NCI-H2081 treated with DMSO at 0.1 percent for 48 hours (cell line): ENCODE measurements at places on chromosomes 2 and 18.

- DNase-seq = no peak
Observed at GRCh38 chr18:2441544-2441943, 129.8 kb downstream of the METTL4 start.

DNA sequence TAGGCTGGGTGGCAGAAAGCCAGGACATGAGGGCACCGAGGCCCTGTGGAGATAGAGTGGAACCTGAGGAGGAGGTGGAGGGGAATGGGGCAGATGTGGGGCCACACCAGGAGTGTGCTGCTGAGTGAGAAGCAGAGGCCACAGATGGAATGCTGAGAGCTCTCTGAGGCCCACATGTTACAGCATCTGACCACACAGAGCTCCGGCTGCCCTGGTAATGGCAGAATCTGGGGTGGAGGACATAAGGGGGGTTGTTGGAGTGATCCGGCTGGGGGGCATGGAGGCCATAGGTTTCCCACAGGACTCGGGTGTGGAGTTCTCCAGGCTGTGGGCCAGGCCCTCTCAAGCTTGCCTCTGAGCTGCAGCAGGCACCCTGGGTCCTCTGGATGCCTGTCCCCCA is 3.8 kb downstream of the MZT2B start:
- no peak for DNase-seq

GRCh38 chr2:238264072-238264460 is 24.2 kb upstream of the HES6 start:
- DNase-seq = no peak

DNA sequence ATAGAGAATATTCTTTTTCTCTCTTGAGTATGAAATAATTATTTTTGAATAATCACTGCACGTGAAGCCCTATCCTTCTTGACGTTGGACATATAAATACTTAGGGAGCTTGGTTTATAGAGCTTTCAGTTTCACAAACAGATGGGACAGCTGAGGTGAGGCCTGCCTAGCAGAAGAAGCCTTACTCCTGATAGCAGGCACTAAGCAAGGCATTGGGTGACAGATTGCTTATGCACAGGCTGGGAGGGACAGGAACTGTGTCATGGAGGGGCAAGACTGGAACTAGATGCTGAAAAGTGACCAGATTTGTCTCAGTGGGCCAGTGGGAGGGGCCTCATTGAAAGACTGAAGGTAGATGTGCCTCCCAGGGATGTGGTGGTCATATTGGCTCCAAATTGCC is 220.8 kb downstream of the NEDD4L start:
- DNase-seq = no peak

DNA sequence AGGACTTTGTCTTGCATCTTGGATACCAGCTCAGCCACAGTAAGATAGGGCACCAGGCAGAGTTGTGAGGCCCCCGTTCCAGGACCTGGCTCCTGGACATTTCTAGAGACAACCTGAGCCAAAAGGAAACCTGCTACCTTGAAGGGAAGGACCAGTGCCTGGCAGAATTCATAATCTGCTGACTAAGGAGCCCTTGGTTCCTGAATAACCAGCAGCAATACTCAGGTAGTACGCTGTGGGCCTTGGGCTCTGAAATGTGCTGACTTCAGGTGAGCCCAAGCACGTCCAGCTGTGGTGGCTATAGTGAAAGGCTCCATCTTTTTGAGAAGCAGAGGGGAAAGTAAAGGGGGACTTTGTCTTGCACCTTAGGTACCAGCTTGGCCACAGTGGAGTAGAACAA is 28.5 kb downstream of the SERPINB11 start:
- DNase-seq = no peak

DNA sequence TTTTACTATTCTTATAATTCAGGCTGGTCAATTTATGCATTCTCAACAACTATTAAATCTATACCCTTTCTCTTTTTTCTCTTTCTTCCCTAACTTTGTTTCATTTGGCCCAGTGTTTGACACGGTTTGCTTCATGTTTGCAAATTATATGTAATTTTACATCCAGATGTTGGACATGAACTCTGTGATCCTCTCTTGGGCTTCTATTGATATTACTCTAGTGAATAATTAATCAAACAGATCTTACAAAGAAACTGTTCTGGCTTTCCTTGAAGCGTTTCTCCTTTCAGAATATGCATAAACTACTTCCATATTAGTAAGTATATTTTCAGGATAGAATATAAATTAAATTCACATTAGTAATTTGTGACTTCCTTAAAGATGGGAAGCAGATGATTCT is 225.1 kb upstream of the TMEFF2 start:
- no peak for DNase-seq

GRCh38 chr2:4140281-4140970 is 437.1 kb downstream of the DCDC2C start:
- DNase-seq = peak; percentile 7

- DNase-seq = no peak
Observed at GRCh38 chr2:159300586-159300985, 14.1 kb upstream of the WDSUB1 start.

- DNase-seq = no peak
Observed at GRCh38 chr2:162934191-162934590, 95.6 kb upstream of the KCNH7 start.

DNA sequence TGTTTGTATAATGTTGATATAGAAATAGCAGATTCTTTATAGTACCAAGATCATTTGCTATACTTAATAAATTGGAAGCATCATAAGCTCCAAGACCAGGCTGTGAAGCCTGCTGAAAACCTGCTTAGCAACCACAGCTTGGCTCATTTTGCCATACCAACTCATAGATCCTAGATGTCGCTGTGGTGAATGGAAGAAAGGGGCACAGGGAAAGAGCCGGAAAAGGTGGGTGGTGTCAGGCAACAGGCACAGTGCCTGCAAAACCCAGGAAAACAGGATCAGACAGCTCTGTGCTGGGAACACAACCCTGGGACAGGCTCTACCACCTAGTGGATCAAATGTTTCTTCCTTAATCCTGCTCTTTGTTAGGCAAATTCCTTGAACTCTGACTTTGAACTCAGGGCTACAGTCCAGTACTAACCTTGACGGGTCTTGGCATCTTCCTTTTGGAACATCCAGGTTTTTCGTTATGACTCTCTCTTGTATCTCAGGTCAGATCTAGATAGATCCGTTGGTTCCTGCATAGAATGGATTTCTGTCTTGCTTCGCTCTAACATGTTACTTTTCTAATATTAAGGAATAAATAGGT is 31.6 kb downstream of the TWSG1 start:
- no peak for DNase-seq

DNA sequence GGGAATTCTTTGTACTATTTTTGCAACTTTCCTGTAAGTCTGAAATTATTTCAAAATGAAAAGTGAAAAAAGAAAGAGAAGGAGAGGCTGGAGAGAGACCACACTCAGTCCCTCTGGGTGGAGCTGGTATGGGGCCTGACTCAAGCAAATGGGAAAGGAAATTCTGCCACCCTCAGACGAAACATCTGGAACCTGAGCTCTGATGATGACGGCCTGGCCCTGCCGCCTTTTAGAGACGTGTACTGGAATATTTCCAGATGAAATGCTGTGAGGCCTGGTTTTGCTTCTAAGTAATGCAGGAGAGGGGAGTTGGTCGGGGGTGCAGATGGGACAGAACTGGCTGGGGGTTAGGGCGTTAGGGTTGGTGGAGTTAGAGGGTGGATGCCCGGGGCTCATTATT is 57.4 kb upstream of the GLI2 start:
- no peak for DNase-seq

- no peak for DNase-seq
Observed at GRCh38 chr2:31317396-31317795, 83.4 kb downstream of the EHD3 start.

- no peak for DNase-seq
Observed at GRCh38 chr2:88450925-88451810, 1.3 kb downstream of the FOXI3 start.

DNA sequence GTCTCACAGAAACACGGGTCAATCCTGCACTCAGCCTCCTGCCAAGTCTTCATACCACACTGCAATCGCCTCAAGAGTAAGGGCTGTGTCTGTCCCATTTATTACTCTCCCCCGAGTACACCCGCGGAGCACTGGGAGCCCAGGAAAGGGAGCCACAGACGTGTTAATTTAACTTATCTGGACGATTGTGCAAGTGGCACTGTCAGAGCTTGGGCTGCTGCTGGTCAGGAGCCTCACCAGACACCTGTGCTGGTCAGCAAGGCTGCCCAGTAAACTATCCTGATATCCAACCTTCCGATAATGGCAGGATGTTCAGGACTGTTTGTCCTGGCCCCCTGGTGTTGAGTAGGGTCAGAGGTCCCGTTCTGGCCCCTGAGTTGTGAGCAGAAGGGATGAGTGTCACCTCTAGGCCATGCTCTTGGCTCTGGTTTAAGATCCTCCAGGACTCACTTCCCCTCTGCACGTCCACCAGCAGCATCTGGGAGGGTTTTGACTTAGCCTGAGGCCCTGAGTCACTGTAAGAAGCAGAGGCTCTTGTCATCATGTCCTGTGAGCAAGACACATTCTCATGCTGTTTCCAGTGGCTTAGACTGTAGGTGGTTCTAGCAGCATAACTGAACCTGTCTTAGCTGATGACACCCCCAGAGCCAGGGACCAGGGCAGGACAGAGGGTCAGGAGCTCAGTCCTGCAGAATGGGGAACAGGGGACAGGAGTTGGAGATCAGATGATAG is 82.5 kb upstream of the ARL4C start:
- no peak for DNase-seq

DNA sequence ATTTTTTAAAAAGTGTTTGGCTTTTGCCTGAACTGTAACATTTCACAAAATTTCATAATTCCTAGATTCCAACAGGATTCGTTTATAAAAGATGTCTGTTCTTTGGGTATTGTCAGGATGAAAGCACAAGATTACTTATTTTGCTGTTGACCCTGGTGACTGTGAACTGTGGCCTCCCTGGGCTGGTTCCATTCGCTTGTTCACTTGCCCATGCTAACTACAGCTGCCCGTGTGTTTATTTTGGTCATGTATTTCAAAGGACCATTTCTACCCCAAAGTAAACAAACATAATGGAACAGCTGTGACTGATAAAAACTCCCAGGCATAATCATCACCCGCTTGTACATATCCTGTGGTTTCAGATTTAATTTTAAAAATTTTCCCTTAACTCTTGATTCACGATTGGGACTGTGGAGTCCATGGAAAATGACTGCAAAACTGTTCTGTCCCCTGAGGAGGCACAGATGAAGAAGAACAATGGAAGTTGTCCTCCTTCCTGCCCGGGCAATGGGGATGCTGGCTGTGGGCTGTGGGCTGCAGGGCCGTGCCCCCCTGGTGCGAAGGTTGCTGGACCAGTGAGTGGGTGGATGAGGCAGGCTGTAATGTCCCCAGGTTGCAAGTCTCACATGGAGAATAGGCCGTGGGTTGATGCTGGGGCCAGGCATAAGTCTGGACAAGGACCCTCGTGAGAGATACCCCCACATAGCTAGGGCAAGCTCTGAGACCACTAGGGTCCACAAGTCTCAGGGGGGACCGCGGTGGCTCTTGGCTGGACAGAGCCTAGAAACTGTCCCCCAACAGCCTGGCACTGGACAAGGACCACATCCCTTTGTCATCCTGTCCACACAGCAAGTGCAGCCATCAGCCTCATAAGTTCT is 28.9 kb upstream of the HDAC4 start:
- no peak for DNase-seq

GRCh38 chr2:127034883-127035611 is 71.9 kb downstream of the BIN1 start:
- DNase-seq = no peak

- no peak for DNase-seq
Observed at GRCh38 chr2:240638512-240639160, 13.4 kb downstream of the GPR35 start.
